ENCODE measurements at places on chromosomes 16 and 17. TPM values are rescaled to one million over a fixed set of nuclear protein-coding genes. Genes with fewer than 3 reads are reported as not detected.
A peak's percentile ranks its signal among the peaks of the same experiment; 100 is the strongest.

DNA sequence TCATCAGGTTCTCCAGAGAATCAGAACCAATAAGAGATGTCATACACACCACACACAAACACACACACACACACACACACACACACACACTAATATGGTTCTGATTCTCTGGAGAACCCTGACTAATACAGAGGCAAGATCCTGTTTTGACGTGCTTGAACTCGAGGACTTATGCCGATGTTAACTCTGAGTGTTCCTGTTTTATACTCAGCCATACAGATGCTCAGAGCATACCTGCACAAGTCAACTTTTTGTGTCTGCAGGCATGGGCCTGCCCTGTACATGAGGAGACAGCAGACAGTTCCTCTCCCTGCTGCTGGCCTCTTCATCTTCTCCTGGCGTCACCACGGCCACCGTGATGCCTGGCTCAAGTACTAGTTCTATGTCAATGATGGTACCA, 635.9 kb downstream of the WWOX start:
- no peak for DNase-seq

DNA sequence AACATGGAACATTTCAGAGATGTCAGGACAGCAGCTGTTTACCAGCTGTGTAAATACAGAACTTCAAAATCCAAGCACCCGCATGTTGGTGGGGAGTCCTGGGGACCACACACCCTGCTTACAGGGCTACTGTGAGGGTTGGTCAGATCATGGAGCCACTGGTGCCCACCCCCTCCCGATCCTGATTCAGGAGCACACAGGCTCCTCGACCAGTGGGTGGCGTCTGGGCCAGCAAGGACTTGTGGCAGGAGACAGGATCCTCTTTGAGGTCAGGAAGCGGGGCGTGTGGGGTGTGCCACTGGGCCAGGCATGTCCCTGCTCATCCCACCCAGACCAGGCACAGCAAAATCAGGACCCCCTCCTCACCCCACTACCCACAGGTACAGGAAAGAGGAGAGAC, 83.6 kb downstream of the SDK2 start:
- DNase-seq: peak; percentile 86

The CIBAR2 gene
- not detected for total RNA-seq

DNA sequence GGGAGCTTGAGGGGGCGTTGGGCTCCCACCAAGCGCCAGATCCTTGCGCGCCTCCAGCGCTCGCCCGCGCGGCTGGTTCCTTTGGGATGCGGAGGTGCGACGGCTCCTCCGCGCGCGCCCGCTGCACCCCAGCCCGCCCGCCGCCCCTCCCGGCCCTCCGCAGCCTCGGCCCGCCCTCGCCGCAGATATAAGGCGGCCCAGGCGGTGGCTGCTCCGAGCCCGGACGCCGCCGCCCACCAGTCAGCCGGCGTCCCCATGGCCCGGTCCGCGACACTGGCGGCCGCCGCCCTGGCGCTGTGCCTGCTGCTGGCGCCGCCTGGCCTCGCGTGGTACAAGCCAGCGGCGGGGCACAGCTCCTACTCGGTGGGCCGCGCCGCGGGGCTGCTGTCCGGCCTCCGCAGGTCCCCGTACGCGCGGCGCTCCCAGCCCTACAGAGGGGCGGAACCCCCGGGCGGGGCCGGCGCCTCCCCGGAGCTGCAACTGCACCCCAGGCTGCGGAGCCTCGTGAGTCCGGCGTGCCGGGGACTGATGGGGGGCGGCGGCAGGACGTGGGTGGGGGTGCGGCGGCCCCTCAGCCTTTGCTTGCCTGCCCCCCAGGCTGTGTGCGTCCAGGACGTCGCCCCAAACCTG, at the start of gene NPB:
Gene NPB, plus strand, starts transcription at position 216 of the 630 bp plus-strand sequence. Its CDS starts 40 bp downstream, at position 256.
- peak; percentile 89 for DNase-seq

DNA sequence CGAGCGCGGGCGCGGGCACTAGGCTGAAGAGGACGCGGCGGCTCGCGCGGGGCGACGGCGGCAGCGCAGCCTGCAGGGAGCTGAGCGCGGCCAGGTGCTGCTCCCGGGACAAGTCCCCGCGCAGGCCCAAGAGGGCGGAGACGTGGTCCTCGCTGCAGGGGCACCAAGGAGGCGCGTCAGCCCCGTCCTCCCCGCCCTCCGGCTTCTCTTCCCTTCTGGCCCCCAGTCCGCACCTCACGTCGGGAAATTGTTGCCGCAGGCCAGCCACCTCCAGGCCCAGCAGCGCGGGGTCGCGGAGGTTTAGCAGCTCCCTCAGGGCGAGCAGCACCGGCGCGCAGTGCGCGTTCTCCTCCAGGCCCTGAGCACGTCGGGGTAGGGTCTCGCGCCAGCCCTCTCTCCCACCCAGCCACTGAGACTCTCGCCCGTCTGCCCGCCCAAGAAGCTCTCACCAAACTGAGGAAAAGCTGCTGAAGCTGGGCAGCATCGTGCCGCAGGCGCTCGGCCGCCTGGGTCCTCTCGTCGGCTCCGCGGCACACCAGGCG, 761 bp upstream of the MATCAP1 start:
- peak; percentile 83 for DNase-seq

GRCh38 chr17:68439656-68440290, 17.5 kb downstream of the WIPI1 start:
- no peak for DNase-seq

The TMEM92 gene
- 7.3 TPM for total RNA-seq

DNA sequence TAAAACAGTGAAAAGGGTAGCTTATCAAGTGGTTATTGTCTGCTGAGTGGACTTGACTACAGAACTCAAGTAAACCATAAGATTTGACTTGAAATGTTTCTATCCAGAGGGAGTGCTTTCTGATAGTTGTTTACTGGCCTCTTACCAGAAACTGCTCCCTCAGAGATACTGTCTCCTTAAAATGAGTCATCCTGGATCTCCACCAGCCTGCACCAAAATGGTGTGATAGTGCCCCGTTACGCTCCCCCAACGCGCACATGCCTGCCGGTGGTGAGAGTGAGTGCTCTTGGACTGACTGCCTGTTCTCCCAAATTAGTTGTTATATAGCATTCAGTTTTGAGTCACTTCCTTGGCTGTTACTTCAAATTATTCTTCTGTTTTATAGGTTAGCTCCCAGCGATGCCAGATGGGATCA, 22.9 kb downstream of the PRCD start:
- DNase-seq: no peak

DNA sequence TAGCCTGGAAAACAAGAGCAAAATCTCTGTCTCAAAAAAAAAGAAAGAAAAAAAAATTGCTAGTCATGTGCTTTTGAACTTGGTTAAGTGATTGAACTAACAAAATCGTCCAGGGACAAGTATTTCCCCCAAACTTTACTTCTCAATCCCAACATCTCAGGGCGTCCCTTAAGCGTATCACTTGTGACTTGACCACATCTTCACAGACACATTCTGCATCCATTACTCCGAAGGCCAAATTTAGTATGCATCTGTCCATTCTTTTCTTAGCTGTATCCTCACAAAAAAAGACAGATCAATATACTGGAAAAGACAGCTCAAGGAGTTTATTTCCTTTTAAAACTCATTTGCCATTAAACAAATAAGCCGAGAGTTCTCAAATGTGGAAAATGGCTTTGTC, 5.9 kb upstream of the JPT1 start:
- DNase-seq: no peak

The SMYD4 gene
- total RNA-seq: 20.6 TPM

The LDHD gene
- total RNA-seq: 13.7 TPM

DNA sequence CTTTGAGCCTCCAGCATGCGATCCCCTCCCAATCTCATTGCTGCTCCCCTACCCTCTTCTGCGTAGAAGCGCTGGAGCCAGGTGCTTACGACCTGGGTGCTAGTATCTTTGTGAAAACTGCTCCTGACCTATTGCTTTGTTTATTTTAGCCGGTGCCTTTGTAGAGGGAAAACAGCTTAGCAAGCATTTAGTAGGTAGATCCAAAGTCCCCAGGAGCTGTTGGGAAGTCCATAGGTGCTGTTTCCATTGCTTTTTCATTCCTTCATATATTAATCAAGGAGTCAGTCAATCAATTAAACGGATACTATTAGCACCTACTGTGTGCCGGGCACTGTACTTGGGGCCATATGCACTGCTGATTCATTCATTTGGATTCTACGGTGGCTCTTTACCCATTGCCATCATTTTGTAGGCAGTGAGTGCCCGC, 497.6 kb downstream of the WWOX start:
- no peak for DNase-seq

GRCh38 chr17:1736348-1737281, 6.1 kb upstream of the SERPINF2 start:
- DNase-seq: peak; percentile 85

The CLCN7 gene
- total RNA-seq: 42.6 TPM

The NPIPB5 gene
- total RNA-seq: 27.6 TPM

Measured in H7 (cell line).